ENCODE measurements at places on chromosomes 2 and 18.

DNA sequence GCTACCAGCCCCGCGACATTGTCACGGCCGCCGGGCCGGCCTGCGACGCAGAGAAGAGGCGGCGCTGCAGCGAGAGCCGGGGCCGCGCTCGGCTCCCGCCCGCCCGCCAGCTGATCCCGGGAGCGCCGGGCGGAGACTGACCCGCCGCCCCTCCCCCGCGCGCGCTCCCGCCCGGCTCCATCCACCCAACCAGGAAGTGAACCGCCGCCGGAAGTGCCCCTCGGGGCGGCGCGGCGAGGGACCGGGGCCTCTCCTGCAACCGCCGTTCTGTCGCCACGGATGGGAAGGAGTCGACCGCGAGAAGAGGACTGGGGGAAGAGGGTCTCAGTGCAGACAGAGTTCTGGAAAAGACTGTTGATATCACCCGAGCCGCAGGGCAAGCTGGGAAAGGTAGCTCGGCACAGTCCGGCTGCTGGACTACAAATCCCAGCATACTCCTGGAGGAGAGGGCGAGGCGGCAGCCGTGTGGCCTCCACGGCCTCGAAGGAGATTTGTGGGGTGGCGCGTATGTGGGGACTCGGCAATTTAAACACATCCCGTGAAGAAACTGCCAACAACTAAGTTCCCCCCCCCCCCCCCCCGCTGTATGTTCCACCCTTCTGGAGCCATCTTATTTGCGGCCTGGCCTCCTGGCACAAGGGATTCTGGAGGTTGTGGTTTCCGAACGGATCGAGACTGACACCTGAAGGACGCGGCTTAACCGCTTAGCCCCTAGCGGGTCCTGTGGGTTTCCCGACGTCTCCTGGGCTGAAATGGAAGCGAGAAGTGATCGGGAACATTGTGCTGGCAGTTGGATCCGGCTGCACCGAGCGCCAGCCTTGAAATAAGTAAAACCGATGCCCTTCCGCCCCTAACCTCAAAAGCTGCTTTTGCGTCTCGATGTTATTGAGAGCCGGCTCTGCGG is at the start of gene AAK1:
TSS of gene AAK1 (minus strand) at position 138 of the 904 bp plus-strand sequence. CDS start 699 bp downstream, outside the sequence.
- peak; percentile 83 for DNase-seq

GRCh38 chr2:221527776-221528309 is 44.3 kb downstream of the EPHA4 start:
- DNase-seq = no peak

DNA sequence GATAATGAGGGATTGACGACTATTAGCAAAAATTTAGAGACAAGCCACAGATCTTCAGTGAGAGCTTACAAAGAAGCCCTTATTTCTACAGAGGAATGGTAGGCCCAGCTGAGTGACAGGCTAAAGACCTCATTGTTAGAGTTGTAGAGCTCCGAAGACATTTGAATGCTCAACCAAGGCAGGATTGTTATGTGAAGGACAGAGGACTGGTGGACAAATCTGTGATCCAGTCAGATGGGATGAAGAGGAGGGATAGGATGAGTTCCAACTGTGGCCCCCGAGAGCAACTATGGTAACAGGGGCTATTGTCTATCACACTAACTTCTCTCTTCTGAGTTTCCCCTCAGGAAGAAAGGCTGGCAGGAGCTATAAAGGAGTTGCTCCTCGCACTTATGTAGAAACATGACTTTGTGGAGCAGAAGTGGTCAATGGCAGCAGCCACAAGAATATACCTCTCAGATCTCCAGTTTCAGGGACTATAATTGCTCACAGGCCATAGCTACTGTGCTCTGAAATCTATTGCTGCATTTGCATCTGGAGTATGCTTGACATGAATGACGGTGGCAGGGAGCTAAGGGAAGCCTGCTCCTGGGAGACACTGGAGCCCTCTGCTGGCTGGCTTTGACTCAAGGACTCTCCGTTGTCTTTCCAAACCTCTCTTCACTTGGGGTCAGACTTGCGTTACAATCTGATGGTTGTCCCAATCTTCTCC is 50.3 kb upstream of the GREB1L start:
- DNase-seq = peak; percentile 57

- DNase-seq = no peak
These were observed 74.4 kb upstream of the SCN7A start for GRCh38 chr2:166568409-166568808.

- DNase-seq = no peak
These were observed 251.1 kb upstream of the RASGRP3 start for GRCh38 chr2:33225350-33225749.

GRCh38 chr2:222779145-222779832 is 81.5 kb upstream of the ACSL3 start:
- no peak for DNase-seq

DNA sequence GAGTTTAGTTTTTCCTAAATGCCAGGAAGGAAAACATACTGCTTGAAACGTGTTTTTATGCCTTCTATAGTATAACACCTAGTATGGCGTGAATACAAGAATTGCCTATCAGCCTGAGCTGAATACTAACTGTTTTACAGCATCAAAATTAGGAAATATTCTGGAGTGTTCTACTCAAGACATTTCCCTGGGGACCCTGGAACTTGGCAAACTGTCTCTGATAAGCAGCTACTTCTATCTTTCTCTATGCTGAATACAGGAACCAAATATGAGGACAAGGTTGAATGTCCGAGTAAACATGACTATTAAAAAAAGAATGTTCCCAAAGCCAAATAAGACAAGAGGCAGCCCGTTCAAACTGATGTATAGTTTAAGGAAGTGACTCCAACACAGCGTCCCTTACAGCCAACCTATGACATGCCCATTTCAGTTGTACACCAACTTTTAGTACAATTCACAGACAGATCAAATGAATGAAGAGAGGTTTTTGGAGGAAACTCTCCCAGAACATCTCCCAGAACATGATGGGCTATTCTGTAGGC is 951.3 kb upstream of the ACVR2A start:
- DNase-seq = no peak

DNA sequence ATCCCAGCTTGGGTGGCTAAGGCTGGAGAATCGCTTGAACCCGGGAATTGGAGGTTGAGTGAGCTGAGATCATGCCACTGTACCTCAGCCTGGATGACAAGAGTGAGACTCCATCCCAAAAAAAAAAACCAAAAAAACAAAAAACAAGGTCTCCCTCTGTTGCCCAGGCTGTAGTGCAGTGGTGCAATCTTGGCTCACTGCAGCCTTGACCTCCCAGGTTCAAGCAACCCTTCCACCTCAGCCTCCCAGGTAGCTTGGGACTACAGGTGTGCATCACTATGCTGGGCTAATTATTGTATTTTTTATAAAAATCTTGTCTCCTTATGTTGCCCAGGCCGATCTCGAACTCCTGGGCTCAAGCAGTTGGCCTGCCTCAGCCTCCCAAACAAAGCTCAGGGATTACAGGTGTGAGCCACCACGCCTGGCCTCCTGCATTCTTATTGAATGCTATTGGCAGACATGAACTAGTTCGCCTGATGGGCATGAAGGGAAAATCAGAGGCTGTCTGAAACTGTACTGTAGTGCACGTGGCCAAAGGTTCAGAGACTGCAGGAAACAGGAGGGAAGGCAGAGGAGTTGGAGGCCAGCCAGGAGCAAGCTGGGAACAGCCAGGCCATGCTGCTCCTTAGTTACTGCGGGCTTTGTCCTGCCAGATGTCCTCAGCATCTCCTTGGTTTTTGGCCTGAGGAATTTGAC is 16.0 kb upstream of the ASXL2 start:
- DNase-seq = no peak

- no peak for DNase-seq
These were observed 10.2 kb upstream of the GPC1 start for GRCh38 chr2:240425236-240425615.

- no peak for DNase-seq
These were observed 74.0 kb downstream of the TSHZ1 start for GRCh38 chr18:75284566-75284965.

DNA sequence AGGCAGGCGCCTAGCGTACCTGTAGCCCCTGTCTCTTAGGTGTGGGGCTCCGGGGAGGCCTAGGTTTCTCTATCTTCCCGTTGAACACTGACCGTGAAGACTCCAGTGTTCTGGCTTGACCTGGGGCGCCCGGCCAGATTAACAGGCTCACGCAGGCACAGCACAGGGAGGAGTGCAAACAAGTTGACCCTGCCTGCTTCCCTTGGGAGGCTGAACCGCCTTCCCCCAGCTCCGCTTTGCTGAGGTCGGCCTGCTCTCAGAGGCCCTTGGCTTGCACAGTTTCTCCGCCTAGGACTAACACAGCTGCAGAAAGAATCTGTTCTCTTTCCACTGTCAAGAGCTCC is 567 bp downstream of the PCYOX1 start:
- DNase-seq = no peak

- no peak for DNase-seq
These were observed 81.8 kb downstream of the INO80D start for GRCh38 chr2:206004004-206004693.

DNA sequence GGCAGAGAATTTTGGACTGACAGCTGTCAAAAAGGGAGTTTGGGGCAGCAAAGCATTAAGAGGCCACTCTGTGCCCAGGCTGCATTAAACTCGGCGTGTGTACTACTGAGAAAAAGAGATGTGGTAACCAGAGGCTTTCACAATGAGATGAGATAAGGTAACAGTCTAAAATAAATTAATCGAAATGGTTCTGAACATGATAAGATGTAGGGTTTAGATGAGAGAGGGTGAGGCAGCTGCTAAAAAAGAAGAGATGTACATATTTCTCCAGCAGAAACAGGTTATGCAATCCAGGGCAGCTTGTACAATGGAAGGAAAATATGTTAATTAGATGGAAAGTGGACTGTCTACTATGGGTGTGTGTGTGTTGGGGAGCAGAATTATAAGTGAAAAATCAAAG is 39.2 kb upstream of the ACTR3 start:
- no peak for DNase-seq

DNA sequence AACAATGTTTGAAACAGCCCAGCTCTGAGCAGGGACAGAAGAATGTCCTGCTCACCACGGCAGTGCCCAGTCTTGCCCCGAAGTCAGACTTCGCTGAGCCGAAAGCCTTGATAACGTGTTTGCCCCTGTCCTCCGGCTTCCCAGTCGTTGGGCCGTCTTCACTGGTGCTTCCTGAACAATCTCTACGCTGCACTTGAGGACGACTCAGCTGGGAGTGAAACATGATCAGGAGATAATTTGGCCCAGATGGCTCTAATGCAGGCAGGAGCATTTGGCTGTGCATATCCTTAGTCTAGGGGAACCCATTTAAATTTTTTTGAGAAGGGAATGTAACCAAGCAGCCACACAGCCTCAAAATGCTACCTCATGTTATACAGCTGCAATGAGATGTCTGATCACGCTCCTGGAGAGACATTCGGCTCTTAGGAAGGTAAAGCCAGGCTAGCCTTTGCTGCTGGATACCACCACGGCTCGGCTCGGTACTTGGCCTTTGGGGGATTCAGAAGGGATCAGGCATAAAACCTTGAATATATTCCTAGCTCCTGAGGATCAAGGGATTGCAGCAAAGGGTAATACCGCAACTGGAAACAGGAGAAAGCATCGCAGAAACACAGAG is 43.6 kb downstream of the FECH start:
- no peak for DNase-seq

DNA sequence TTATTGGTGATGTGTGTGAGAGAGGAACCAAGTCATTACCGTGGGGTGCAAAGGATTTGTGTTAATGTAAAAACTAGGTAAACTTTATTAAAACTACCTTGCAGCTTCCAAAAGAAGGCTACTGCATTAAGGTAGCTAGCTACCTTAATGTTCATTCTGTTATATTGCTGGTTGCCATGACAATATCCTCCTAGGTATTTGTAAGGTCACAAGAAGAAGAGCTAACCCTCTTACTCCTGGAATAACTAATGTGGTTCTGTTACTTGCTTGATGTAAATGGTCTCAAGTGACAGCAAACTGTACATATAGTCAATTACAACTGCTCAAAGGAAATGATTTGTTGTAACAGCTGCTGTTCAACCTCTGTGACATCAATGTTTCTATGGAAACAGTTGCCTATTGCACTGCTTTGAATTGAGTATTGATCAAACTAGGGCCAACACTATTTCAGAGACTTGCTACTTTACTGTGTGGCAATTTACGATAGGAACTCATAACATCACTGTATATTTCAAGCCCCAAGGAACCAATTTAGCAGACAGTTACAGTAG is 319.8 kb upstream of the HNRNPA3 start:
- DNase-seq = no peak

- DNase-seq = no peak
These were observed 66.6 kb downstream of the CTIF start for GRCh38 chr18:48605408-48605845.

DNA sequence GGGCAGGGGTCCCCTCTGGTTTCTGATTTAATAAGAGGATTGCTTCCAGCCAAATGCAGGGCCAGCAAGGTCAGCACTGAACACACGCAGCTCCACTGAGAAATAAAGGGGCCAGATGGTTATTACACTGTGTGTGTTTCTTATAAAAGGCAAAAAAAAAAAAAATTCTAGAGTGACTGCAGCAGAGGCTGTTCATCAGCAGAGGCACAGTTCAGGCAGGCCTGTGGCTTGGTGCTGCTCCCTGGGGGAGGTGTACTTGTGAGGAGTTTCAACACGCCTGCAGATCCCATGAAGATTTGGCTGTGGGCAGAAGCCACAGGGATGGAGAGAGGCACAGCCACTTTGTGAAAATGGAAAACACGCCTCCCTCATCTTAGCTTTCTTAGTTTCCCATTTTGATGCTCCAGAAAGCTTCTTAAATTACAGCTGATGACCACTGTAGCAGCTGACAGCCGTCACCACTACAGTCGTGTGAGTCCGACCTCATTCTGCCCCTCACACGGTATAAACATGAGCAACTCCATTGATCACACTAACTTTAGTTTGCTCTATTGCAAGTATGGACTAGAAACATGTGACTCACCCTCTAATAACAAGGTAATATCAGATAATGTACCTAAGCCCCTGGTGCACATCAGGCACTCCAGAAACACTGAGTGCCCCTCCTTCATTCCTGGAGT is 726.5 kb upstream of the RAB6C start:
- DNase-seq = peak; percentile 34

- DNase-seq = no peak
These were observed 67.4 kb downstream of the SLC9A2 start for GRCh38 chr2:102686479-102687439.

DNA sequence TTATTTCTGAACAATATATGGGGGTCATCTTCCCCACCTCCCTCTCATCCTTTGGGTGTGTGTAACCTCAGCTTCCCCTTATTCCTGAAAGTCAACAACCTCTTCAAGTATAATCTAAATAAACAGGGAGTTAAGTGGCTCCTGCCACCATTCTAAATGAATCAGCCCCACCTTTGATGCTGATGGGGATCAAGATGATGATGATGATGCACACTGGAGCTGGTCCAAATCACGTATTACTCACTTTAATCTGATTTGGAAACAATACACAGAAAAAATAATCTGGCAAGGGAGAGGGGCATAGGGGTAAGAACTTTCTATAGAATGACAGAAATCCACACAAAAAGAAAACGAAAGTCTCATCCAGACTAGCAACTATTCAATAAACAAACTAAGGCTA is 7.1 kb downstream of the ACVR1 start:
- no peak for DNase-seq
